Right lung (tissue), 10 donors: ENCODE measurements at places on chromosomes 7 and 10. TPM values are rescaled to one million over a fixed set of nuclear protein-coding genes. Genes with fewer than 3 reads are reported as not detected.

GRCh38 chr7:154914308-154914995, 88.5 kb downstream of the PAXIP1 start:
- DNase-seq, result no peak

The MYOZ1 gene
- 3.2 TPM for polyA plus RNA-seq

GRCh38 chr7:25262586-25262985, 34.3 kb upstream of the NPVF start:
- no peak for DNase-seq

DNA sequence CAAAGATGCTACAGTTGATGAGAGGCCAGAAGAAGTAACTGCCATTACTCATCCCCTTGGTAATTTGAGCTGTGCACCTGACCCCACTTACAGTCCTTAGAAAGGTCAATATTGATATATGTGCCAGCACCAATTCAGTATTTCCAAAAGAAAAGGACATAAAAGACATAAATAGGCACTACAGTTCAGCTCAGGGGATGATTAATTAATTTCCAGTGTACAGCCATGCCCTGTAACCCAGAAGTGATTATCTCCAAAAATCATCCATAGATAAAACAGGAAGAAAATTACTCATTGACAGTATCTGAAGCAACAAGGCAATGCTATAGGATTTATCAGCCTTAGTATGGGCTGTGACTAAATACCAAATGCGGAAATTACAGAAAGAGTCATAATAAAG, 82.4 kb downstream of the PHYHIPL start:
- DNase-seq, result no peak

DNA sequence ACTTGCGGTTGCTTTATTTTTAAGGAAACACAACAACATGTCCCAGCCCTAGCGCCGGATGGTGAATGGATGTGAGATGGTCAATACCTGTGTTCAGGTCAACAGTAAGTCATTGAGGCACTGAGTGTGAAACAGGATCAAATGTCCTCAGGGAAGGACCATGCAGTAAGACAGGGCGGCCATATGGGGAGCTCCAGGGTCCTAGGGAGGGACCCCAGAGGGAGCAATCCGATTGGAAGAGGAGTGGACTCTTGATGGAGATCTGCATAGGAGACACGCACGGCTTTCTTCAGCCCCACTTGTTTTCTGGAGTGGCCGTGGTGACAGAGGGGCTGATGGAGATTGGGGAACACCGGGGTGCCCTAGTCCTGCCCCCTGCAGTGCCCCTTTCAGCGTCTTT, 423.8 kb upstream of the MKI67 start:
- DNase-seq, result no peak

The SAP25 gene
- polyA plus RNA-seq, result 6.8 TPM

DNA sequence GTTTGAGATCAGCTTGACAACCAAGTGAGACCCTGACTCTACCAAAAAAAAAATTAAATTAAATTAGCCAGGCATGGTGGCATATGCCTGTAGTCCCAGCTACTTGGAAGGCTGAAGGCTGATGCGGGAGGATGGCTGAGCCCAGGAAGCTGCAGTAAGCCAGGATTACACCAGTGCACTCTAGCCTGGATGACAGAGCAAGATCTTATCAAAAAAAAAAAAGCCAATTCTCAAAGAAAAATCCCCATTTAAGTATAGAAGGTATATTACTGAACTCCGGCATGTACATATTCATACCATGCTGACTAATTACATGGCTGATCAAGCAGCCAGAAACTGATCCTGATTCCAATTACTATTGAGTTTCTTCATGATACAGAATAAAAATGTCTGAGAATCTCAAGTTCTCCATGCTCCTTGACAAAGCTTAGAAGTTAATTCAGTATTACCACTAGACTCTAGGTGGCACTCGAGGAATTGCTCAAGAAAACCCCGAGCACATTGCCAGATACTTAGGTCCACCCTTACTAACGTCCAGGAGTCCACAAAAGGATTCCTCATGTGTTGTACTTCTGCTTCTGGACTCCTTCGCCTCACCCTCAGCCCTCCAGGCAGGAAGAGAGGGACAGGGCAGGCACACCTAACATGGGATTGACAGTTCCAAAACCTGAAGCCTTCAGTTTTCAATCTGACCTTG, 148.9 kb downstream of the PARD3 start:
- DNase-seq, result peak; percentile 84

DNA sequence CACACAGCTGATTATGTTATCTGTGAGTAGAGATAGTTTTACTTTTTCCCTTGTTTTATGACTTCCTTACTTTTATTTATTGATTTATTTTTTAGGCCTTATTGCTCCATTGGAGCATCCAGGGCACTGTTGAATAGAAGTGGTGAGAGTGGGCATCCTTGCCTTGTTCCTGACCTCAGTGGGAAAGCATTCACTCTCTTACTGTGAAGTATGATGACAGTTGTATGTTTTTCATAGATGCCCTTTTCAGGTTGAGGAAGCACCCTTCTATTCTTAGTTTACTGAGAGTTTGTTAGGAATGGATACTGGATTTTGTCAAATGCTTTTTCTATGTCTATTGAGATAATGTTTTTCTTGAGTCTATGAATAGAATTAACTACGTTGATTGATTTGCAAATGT, 88.6 kb downstream of the XRCC2 start:
- DNase-seq, result no peak

- DNase-seq, result no peak
Measured at GRCh38 chr10:7593063-7593462, 73.7 kb downstream of the ITIH5 start.

DNA sequence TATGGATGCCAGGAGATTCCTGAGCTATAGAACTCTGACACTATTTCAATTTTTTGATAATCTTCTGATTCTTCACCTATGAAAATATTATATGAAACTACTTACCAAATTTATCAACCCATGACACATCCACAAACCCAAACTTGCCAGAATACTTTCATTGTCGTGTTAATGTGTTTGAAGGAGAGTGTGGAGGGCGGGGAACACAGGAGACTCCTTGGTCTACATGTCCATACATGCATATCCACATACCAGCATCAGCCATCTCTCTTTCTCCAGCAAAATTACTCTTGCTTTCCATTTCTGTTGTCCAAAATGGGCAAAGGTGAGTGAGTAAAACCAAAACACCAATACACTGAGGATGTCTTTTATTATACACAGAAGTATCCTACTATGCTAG, 23.5 kb upstream of the BPGM start:
- no peak for DNase-seq

The FXYD4 gene
- polyA plus RNA-seq, result not detected

GRCh38 chr10:101837748-101838147, 5.9 kb downstream of the KCNIP2 start:
- DNase-seq, result no peak

The KCNIP2 gene
- polyA plus RNA-seq, result 8.4 TPM

DNA sequence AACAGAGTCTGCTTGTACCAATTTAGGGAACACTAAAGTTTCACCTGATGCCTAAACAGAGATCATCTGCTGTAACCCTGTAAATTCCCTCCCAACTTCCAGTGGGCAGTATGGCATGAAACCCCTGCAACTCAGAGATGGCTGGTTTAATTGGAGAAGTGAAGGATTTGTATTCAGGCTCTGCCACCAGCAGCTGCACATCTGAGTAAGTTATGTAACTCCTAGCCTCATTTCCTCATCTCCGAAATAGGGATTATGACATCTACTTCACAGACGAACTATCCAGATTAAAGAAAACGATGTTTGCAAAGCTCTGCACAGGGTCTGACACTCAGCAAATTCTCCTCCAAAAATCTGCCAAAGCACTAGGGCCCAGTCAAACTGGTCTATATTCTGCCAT, 493.0 kb downstream of the KCNMA1 start:
- no peak for DNase-seq

The CALY gene
- 0.31 TPM for polyA plus RNA-seq

The SFMBT2 gene
- polyA plus RNA-seq, result 4.4 TPM

DNA sequence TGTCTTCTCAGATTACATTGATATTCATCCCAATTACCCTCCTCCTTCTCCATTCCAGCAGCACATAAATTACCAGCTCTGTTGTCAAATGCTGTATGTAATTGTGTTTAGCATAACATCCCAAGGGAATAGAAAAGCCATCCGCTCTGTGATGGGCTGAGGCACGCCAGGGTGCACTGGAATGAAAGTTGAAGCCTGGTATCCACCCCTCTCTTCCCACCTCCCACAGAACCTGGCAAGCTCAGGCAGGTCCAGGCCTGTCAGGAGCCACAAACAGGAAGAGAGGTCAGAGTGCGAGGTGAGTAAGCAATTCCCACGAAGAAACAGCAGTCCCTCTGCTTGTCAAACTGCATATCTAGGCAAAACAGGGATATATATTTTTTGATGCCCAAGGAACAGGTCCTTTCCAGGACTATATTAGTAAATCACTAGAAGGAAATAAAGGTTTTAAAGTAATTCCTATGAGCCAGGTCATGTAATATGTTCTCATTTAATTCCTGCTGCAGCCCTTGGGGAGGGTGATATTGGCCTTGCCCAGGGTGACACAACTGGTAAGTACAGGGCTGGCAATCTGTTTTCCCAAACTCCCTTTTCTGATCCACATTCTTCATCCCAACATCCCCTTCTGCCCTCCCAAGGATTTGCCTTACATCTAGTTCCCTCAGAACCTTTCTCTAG, 155.6 kb upstream of the GHITM start:
- DNase-seq, result no peak

The ADGRA1 gene
- polyA plus RNA-seq, result 0.12 TPM

- no peak for DNase-seq
Measured at GRCh38 chr10:109958059-109958458, 34.7 kb upstream of the XPNPEP1 start.

GRCh38 chr7:102273749-102274712, 12.6 kb upstream of the SH2B2 start:
- DNase-seq, result no peak

The COL28A1 gene
- polyA plus RNA-seq, result 3.1 TPM

DNA sequence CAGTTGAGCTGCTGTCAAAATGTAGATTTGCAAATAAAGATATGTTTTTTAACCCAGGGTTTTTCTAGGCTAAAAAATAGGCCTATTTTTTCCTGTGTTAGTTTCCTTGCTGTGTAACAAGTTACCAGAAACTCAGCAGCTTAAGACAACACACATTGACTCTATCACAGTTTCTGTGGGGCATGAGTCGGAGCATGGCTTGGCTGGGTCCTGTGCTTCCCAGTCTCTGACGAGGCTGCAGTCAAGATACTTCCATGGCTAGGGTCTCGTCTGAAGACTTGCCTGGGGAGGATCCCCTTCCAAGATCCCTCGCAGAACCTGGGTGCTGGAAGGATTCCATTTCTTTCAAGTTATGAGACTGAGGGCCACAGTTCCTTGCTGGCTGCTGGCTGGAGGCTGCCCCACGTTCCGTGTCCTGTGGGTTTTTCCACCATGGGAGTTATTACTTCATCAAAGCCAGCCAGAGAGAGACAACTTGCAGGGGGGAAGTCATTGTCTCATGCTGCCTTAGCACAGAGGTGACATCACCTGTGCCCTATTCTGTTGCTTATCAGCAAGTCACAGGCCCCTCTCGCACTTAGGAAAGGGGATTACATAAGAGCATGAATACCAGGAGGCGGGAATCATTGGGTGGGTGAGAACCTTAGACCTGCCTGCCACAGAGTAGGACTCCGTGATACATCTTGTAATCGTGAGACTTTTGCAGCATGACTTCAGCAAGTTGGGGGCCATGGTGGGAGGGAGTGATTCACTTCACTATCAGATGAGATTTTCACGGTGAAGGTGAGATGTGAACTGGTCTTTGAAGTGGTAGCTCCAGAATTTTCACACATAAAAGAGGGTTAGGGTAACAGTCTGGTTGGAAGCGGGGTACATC, 77.9 kb downstream of the CCNY start:
- DNase-seq, result no peak

DNA sequence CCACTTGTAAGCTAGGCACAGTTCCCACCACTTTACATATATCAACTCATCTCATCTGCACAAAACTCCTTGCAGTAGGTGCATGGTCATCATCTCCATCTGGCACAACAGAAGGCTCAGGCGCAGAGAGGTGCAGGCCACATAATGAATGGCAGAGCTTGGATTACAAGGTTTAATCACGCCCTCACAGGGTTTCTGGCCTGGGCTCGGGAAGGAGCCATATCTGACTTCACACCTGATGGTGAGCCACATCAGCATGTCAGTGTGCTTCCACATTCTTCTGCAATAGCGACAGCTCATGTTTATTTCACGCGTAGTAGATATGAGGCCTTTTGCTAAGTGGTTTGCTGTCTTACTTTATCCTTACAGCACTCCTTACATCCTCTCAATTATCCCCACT, 650.2 kb downstream of the INHBA start:
- no peak for DNase-seq

GRCh38 chr7:95322396-95322795, 1.9 kb downstream of the PON1 start:
- no peak for DNase-seq

The EFCAB10 gene
- polyA plus RNA-seq, result 6.0 TPM

DNA sequence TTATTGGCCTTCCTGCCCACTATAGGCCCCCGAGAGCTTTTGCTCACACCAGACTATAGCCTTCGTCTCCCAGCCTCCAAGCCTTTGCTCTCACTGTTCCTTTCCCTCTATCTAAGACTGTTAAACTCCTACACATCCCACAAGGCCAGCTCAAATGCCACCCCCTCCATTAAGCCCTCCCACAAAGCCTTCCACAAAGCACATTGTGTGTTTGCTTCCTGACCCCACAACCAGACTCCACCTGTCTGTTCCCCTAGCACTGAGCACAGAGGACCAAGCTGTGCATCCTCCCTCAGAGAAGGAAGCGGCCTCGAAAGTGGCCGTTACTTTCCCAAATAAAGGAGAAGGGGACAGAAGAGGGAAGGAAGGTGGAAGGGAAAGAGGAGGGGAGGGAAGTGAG, 1.3 kb downstream of the LOXL4 start:
- no peak for DNase-seq

The TRIL gene
- 36.6 TPM for polyA plus RNA-seq

DNA sequence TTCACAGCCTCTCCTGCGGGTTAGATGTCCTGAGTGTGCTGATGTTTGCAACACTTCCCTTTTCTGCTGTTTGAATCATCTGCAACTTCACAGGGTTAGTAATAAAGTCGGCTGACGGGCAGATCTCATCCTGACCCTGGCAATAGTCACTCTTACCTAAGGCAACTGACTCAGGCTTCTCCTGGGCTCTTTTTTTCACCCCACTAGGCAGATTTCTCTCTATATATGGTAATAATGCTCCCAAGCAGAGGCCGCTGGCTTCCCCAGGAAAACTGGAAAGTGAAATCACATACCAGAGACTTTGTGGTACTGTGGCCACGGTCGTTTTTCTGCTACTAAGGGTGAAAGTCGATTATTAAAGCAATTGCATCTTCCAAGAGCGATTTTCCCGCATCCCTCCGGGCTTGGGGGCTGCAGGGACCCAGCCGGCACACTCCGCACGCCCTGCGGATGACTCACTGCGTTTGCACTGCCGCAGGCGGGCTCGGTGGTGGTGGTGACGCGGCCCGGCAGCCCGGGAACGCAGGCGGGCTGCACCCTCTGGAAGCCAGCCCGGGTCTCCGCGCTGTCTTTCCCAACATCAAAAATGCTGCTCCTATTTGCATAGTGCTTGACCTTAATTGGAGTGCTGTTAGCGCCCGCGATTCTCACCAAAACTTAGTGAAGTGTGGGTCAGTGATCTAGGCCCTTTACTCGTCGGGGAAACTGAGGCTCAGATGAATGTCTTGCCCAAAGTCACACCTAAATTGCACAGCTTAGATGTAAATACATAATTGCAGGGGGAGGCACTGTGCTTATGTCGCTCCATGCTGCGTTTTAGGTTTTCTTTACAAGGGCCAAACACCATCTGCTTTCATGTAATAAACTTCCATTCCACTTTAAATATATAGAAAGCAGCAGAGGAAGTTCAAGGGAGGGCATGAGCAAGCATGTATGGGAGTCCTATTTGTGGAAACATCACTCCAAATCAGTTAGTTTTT, 47.6 kb upstream of the ITGB1 start:
- peak; percentile 64 for DNase-seq
